ENCODE measurements at places on chromosomes 1 and 21.

- peak; percentile 49 for DNase-seq
Measured at GRCh38 chr1:234599617-234600417, 10.2 kb downstream of the IRF2BP2 start.

GRCh38 chr21:23853796-23854379 is 1753.4 kb downstream of the MRPL39 start:
- DNase-seq = peak; percentile 3

GRCh38 chr1:24308365-24309015 is 10.7 kb upstream of the GRHL3 start:
- no peak for DNase-seq

- DNase-seq = no peak
Measured at GRCh38 chr1:74681449-74681848, 7.9 kb upstream of the ERICH3 start.

DNA sequence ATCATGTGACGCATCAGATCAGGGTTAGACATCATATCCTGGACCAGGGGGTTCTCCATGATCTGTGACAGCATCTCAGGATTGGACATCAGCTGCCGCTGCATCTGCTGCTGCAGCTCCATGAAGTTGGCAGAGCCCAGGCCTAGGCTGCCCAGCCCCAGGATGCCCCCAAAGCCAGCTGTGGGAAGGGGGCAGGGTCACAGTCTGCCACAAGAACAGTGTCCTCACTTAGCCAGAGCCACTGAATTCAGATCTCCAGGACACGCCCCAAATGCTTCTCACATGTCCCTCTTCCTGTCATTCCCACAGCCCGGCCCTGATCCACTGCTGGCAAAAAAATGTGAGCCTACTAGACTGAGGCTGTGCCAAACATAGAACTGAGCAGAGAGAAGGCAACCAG is 3.2 kb downstream of the UBQLN4 start:
- DNase-seq = no peak

DNA sequence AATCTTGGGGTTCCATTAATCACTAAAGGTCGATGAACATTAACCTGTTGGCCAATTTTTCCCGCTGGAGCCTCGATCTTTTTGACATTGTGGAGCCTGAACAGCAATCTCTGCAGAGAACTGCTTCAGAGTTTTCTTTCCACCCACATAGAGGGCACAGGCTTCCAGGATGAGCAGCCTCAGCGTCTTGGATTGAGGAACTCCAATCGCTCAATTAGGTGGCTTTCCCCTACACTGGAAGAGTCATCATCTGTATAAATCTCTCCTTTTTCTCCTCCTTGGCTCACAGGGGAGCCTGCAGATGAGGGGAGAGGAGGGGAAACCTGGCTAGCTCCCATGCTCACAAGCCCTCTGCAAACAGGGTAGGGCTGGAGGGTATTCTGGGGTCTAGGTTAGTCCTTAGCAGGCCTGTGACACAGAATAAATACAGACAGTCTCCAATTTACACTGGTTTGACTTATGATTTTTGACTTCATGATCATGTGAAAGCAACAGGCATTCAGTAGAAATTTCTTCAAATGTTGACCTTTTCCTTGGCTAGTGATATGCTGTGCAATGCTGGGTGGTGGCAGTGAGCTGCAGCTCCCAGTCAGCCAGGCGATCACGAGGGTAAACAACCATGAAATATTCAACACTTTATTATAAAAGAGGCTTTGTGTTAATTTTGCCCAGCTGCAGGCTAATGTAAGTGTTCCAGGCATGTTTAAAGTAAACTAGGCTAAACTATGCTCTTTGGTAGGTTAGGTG is 80.8 kb downstream of the PGBD5 start:
- no peak for DNase-seq

DNA sequence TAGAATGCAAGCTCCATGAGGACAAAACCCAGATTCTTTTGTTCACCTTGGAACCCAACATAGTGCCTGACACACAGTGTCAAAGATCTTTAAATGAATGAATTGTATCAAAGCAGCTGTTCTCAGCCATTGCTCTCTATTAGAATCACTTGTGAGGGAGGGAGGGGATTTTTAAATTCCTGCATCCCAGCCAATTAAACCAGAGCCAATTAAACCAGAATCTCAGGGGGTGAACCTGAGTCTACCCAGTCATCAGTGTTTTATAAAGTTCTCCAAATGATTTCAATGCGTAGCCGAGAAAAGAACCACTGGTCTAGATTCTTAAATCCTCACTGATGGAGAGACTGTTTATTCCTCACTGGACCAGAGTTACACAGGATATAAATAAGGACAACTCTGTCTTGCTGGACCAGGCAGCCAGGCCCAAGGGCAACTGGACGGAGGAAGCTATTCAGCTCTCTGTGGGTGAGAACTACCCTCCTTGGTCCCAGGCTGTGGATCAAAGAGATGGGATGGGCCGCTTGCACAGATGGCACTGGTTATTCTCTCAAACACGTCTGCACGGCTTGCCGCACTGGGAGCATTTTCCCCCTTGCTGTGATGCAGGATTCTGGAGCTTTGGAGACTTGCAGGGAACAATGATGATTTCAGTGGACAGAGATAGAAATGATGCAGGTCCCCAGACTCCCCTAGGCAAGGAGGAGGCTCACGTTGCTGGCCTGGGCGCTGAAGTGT is 20.0 kb upstream of the CDCA8 start:
- no peak for DNase-seq

DNA sequence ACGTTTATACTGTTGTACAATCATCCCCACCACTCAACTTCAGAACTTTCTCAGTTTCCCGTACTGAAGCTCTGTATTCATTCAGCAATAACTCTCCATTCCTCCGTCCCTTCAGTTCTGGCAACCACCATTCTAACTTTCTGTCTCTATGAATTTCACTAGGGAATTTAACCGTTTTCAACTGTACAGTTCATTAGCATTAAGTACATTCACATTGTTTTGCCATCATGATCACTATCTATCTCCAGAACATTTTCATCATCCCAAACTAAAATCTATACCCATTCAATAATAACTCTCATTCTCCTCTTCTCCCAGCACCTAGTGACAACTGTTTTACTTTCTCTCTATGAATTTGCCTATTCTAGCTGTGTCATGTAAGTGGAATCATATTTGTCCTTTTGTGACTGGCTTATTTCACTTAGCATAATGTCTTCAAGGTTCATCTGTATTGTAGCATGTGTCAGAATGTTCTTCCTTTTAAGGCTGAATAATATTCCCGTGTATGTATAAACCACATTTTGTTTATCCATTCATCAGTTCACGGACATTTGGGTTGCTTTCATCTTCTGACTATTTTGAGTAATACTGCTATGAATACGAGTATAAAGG is 75.0 kb downstream of the CEP350 start:
- DNase-seq = no peak

GRCh38 chr1:153447498-153448170 is 12.8 kb downstream of the S100A7 start:
- DNase-seq = no peak

- DNase-seq = no peak
Measured at GRCh38 chr1:160866001-160866694, 3.5 kb upstream of the CD244 start.

GRCh38 chr1:16442265-16442664 is 1.7 kb downstream of the NECAP2 start:
- no peak for DNase-seq

- DNase-seq = no peak
Measured at GRCh38 chr1:24418898-24419628, 3.5 kb downstream of the NIPAL3 start.

DNA sequence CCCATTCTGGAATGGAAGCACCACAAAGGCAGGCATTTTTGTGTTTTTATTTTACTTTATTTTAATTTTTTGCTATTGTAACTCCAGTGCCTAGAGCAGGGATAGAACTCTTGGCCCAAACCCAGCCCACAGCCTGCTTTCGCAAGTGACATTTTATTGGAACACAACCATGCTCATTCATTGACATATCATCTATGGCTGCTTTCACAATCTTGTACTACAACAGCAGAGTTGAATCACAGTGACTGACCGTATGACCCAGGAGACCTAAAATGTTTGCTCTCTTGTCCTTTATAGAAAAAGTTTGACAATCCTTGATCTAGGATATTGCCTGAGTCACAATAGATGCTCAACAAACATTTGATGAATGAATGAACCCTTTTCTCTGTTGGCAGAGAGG is 83.9 kb upstream of the ATP1A1 start:
- DNase-seq = no peak

DNA sequence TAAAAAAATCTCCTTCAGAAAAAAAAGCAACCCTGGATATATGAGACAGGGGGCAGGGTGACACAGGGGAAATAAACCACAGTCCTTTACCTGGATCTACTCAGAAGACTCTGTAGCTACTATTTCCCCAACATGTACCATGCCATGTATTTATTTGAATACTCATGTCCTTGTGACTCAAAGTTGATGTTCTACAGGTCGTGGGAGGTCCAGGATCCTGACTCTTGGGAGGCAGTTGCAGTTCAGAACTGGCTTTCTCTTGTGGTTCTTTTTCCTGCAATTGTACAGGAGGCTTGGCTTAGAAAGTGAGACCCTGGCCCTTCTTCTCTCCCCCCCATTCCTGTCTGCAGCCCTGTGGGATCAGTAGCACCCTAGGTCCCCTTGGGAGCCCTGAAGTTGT is 5.8 kb upstream of the IL24 start:
- DNase-seq = no peak

GRCh38 chr1:94095112-94095637 is 25.8 kb downstream of the ABCA4 start:
- no peak for DNase-seq

DNA sequence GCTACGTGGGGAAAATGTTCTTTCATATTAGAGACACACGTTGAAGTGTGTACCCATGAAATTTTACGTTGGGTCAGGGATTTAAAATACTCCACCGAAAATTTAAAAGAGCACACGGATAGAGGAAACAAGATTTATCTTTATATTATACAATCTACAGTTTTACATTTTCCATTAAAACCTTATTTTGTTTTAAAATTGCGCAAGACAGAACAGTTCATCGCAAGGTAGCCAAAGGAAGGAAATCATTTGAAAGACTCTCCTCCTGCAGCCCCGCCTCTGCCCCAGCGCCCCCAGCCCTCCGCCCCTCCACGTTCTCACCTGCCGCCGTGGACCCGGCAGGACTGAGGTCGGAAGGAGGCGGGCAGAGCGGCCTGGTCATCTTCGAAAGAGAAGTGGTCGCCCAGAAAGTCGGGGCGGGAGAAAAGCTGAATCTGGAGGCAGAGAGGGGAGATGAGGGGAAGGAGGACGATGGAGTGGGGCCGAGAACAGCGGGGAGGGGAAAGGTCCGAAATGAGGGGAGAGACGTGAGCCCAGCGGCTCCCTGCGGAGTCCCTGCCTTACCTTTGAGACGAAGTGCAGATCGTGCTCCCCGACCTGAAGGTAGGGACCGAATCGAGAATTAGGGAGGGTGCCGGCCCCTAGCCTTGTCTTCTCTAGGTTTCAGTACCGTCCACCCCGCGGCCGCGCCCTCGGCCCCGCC is 18.0 kb downstream of the CRYBG2 start:
- no peak for DNase-seq

GRCh38 chr1:163737261-163737660 is 415.5 kb downstream of the NUF2 start:
- no peak for DNase-seq

DNA sequence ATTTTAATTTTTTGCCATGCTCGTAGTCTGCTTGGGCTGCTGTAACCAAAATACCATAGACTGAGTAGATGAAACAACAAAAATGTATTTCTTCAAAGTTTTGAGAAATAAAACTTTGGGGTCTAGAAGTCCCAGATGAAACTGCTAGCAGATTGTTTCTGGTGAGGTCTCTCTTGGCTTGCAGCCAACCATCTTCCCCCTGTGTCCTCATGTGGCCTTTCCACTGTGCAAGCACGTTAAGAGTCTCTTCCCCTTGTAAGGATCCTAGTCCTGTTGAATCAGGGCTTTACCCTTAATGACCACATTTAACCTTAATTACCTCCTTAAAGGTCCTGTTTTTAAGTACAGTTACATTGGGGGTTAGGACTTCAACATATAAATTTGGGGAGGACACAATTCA is 86.6 kb downstream of the PTBP2 start:
- no peak for DNase-seq

DNA sequence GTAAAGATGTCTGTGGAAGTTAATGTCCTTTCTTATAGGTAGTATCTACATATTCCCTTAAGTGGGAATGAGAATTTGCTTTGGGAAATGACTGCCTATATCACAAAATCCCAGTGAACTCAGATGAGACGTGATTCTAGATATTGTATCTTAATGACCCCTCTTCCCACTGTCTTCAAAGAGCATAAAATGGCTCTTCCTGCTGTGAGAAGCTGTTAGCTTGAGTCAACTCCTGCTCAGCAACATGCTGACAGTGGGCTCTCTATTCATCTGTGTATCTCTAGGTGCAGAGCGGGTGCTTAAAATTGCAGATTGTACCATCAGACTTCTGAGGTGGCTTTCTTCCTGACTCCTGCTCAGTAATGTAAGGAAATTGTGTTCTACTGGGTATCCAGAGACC is 100.6 kb downstream of the SPAG17 start:
- no peak for DNase-seq

DNA sequence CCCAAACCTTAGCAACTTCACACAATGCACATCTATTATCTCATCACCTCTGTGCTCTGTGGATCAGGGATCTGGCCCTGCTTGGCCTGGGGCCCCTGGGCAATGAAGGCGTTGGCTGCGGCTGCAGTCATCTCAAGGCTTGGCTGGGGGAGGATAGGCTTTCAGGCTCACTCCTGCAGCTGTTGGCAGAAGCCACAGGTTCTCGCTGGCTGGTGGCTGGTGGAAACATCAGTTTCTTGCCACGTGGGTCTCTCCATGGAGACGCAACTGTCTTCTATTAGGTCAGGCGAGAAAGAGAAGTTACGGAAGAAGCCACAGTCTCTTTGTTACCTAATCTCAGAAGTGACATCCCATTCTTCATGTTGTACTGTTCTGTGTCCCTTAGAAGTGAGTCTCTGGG is 3.6 kb upstream of the NPPA start:
- no peak for DNase-seq

- no peak for DNase-seq
Measured at GRCh38 chr1:9687874-9688582, 36.5 kb downstream of the PIK3CD start.

DNA sequence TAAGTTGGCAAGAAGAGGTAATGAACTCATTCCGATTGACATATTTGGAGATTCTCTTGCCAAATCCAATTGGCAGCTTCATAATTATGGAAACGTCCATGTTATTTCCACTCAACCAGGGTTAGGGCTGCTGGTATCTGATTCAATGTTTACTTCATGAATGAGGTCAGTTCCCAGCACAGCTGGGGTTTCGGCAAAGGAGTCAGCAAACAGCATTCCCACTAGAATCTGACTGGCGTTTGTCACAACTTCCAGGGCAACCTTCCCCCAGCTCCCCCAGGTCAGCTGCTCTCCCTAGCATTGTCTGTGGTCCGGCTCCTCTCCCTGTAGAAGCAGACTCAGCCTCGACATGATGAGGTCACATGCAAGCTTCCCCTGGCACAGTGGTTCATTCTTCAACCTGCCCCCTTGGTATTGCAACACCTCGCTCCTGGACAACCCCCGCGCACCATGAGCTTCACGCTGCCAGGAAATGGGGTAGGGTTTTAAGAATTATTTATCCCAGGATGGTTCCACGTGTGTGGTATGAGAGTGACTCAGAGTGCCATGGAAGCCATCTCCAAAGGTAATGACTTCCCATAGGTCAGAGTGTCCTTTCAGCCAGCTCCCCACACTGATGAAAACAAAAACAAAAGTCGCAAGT is 100.7 kb upstream of the SLC25A33 start:
- DNase-seq = no peak
